Right lobe of liver (tissue), 6 donors: ENCODE measurements at places on chromosomes 4 and X. TPM values are rescaled to one million over a fixed set of nuclear protein-coding genes. Genes with fewer than 3 reads are reported as not detected.

Gene TMPRSS11B
- total RNA-seq = not detected

Gene TCEAL6
- total RNA-seq = not detected

Gene ZNF330
- total RNA-seq = 25.7 TPM

Gene CENPE
- total RNA-seq = 0.93 TPM
